ENCODE measurements at places on chromosomes 2 and 18.

DNA sequence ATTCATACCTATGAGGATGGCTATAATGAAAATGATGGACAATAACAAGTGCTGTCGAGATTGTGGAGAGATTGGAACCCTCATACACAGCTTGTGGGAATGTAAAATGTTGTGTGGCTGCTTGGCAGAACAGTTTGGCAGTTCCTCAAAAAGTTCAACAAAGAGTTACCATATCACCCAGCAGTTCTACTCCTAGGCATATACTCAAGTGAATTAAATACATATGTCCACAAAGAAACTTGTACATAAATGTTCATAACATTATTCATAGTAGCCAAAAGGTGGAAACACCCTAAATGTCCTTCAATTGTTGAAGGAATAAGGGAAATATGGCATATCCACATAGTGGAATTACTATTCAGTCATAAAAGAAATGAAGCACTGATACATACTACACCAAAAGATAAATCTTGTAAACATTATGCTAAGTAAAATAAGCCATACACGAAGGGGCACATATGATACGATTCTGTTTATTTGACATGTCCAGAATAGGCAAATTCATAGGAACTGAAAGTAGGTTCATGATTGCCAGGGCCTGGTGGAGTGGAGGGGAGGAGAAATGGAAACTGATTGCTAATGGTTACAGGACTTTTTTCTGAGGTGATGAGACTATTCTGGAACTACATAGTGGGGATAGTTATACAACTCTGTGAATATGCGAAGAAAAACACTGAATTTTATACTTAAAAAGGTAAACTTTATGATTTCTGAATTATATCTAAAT lies 92.1 kb downstream of the ADAM23 start:
- DNase-seq: no peak

DNA sequence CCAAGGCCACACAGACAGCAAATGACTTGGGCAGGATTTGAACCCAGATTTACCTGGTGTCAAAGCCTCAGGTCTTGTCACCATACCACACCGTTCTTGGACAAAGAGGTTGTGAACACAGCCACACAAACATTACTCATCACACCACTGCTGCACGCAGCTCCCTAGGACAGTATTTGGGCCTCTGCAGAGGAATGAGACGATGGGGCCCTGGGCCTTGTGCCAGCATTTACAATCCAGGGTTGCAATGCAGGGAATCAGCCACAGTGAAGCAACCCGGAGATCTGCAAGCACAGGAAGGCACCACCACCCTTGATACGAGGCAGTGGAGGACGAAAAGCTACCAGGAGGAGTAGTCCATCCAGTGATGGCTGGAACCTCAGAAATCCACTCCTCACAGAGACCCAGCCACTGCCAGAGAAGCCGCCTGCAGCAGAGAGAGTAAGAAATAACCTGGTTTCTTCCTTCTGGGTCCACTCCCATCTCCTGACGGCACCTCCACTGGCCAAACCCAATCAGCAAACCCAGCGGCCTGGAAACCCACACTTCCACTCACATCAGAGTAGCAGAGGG lies 3.7 kb upstream of the MTCL1 start:
- DNase-seq: no peak

DNA sequence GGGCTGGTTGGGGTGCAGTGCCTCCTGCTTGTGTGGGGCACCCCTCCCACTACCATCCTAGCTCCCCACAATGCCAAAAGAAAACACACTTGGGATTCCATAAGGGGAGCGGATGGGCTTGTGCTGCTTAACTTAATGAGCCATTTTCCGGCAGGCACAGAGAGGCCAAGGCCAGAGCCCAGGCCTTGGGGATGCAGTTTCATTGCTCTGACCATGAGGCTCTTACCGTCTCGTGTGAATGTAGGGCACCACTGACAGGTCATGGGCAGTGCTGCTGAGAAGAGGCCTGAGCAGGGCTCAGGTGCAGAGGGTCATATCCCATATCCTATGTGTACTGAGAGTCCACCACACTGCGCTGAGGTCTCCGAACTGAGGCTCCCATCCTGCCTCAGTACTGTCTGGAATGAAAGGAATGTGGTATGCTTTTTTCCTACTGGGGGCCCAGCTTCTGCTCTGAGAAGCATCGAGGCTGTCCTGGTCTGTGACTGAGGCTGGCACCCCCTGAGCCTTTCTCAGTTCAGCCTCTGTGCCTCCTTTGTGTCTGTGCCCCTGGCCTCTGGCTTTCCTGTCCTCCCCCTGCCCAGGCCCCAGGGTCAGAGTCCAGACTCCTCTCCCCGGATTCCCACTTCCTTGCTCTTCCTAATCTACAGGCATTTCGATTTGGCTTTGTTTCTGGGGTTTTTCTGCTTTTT lies 45.2 kb upstream of the MAPRE3 start:
- DNase-seq: no peak

GRCh38 chr2:214895469-214895868 lies 86.0 kb upstream of the BARD1 start:
- DNase-seq: no peak

DNA sequence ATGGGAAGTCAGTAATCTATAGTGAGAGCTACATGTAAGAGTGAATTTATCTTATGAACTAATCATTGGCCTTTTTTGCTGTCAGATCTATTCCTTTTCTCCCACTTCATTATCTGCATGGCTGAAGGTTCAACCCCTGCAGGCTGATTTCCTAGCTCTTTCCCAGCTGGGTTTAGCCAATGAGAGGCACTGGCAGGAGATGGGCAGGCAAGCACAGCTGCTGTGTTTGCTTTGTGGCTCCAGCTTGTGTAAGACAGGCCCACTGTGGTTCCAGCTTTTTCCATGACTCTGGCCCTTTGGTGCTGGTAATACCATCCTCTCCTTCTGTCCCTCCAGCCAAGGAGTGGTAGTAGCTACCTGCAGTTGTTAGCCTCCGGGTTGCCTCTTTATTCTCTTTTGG lies 248.8 kb downstream of the PLCL1 start:
- no peak for DNase-seq

All from stimulated activated CD4-positive, alpha-beta T cell treated with anti-CD3 and anti-CD28 coated beads, Interleukin-15, amount 100 ng/mL, for 1 hour (primary cell).